Hematopoietic multipotent progenitor cell treated with erythropoietin and hydrocortisone succinate and interleukin-3 and kit ligand, for 6 days (in vitro differentiated cells): ENCODE measurements at places on chromosomes 16 and 17.
A peak's percentile ranks its signal among the peaks of the same experiment; 100 is the strongest.

- no peak for DNase-seq
Measured at GRCh38 chr17:73419881-73420280, 108.1 kb upstream of the CDC42EP4 start.

GRCh38 chr17:39738983-39739884, 1.5 kb downstream of the GRB7 start:
- DNase-seq = no peak

DNA sequence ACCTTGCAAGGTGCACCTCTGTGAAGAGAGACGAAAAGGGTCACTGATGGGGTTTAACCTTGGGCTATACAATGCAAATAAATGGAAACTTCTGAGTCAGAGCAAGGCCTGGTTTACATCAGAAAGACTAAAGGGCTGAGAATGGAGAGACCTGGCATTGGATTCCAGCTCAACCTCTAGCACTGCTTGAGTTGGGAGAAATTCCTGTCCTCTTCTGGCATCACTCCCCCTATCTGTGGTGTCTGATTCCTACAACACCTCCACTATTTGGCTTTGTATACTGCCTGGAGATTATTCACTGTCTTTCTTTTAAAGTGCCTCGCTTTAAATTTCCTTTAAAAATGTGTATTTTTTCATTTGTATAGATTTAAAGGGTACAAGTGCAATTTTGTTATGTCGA, 68.8 kb downstream of the GPR139 start:
- DNase-seq = peak; percentile 2

- DNase-seq = no peak
Measured at GRCh38 chr17:78653382-78653781, 76.2 kb upstream of the DNAH17 start.

- no peak for DNase-seq
Measured at GRCh38 chr17:8475781-8476180, 40.1 kb downstream of the NDEL1 start.

- DNase-seq = peak; percentile 76
Measured at GRCh38 chr17:42017866-42018200, 594 bp upstream of the DNAJC7 start.

GRCh38 chr17:5822281-5823060, 238.2 kb upstream of the NLRP1 start:
- DNase-seq = no peak

DNA sequence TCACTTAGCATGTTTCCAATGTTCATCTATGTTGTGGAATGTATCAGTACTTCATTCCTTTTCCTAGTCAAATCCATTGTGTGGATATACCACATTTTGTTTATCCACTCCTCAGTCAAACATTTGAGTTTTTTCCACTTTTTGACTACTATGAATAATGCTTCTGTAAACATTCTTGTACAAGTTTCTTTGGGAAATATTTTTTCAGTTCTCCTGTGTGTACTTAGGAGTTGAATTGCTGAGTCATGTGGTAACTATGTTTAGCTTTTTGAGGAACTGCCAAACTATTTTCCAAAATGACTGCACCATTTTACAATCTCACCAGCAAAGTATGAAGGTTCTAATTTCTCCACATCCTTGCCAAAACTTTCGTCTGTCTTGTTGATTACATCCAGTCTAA, 223.7 kb upstream of the AXIN2 start:
- peak; percentile 36 for DNase-seq

DNA sequence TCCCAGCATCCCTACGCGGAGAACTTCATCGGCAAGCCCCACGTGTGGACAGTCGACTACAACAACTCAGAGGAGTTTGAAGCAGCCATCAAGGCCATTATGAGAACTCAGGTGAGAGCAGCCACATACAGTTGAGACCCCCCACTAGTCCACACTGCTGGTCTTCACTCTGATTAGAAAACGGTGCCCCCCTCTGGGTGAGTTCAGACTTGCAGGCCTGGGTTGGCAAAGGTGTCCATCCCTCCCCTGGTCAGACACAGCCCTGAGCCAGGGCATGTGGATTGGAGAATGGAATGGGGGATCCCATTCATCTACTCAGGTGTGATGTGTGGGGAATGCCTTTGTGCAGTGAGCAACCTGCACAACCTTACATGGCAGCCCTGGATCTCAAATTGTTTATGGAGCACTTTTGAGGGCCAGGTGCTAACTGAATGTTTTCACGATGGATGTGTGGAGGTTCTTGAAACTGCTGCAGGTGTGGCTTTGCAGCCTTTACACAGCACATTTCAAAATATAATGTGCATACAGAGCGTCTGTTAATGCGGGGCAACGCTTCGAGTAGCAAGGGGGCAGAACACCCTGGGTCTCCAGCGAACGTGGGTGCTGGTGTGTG, 72.6 kb downstream of the MGAT5B start:
- no peak for DNase-seq

DNA sequence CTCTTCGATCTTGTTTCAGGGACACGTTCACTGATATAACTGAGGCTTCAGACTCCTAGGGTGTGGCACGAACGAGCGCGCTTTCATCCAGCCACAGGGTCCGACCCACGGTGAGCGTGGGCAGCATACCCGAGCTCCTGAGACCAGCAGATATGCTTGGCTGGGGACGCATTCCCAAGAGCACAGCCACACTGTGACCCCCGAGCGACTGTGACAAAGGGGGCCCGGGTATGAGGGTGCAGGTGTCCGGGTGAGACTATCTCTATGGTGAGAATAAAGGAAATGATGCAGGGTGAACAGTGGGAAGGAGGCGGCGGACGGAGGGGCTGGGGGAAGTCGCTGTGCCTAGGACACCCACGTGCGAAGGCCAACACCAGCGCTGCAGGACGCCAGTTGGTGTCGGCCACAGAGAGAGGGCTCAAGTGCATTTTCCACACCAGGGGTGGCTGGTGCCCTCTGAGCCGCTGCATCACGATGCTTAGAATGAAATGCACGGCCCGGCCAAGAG, 17.6 kb downstream of the RPH3AL start:
- DNase-seq = no peak

DNA sequence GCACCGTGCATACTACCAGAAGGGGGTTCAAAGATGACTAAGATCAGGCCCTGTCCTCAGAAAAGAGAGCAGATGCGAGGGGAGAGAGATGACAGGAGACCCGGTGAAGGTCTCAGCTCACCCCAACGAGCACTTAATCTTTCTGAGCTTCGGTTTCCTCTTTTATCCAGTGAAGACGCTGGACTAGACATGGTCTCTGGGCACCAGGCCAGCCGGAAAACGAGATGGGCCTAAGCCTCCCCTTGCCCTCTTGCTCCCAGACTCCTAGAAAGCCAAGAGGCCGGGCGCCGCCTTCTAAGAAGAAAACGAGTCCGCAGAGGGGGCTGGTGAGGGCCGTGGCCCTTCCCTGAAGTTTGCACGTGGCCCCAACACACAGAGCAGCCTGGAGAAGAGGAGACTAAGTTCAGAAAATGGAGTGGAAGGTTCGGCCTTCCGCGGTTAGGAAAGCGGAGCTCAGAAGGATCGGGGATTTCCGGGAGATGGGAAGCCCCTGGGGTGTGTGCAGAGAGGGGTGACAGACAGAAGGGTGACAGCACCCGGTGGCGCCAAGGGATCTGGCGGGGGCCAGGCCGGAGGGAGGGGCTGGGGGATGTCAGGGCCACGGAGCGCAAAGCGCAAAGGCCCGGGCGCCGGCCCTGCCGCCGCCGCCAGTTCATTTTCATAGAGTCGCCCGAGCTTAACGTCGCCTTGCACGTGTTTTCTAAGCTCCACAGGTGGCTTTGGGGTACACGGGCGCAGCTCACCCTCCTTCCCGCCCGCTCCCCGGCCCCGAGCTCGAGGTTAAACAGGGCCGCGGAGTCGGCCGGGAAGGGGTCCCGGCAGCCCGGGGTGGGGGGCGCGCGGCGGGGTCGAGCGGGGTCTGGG, 42.1 kb upstream of the BHLHA9 start:
- peak; percentile 22 for DNase-seq

DNA sequence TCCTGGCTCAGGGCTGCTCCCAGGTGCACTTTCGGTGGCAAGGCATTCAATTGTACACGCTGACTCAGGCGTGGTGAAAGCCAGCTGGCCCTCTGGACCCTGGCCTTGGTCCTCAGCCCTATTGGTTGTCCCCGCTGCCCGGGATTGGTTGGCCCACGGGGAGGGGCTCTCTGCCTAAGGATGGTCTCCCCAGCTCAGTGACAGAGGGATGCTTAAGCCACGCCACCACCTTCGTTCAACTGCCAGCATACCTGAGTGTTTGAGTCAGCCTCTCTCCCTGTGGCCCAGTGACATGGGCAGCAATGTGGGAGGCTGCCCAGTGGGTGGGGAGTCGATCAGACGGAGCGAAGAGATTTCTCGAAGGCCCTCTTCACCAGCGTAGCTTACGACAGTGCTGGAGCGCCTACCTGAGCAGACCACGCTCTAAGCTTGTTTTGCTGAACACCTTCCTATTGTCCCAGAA, 30.3 kb downstream of the IRF8 start:
- no peak for DNase-seq
